ENCODE measurements at places on chromosomes 11 and 22.

DNA sequence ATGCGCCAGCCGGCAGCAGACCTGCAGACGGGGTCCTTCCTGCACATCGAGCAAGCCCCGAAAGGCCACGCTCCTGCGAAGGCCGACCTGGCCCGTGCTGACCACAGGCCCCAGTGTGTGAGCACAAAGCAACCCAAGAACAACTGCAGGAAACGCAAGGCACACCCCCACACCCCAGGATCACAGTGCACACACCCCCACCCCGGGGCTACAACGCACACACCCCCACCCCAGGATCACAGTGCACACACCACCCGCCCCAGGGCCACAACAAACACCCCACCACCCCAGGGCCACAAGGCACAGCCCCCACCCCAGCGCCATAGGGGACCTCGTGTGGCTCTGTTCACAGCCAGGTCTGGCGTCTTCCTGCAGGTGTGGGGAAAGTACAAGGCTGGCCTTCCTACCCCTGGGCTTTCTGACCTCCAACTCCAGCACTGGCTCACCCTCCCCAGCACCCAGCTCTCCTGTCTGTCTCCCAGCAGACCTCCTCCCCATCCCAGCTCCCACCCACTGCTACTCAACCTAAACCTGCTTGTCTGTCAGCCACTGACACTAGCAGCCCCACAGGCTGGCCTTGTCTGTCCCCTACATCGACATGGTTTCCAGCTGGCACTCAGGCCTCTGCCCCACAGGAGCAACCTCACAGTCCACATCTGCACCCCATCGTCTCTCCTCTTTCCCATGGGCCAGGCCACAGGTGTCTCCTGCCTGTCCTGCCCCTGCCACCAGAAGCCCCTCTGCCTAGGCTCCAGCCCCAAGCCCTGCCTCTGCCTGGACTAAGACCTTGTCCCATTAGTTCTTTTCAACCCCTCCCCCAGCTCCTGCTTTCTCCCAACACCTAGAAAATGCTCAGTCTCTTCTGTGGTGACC is 20.5 kb upstream of the EFCAB6 start:
- no peak for DNase-seq

- DNase-seq: no peak
These were observed 926 bp downstream of the POU2F3 start for GRCh38 chr11:120240866-120241265.

GRCh38 chr11:20337526-20338154 is 25.9 kb upstream of the HTATIP2 start:
- DNase-seq: no peak

DNA sequence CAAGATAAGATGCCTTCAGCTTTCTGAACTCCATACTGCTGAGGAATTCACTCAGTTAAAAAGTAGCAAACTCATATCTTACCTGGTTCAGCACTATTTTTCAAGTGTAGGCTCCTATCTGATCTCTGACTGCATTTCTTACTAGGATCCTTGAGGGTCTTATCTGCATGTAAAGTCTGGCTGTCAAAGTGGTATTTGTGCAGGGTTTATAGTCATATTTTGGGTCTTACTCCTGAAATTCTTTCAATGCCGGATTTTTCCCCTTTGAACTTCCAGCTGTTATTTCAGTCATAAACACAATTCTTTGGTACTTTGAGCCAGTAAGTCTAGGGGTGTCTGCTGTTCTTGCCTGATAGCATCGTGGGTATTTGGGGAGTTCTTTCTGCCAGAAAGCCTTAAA is 25.3 kb upstream of the NOX4 start:
- no peak for DNase-seq

DNA sequence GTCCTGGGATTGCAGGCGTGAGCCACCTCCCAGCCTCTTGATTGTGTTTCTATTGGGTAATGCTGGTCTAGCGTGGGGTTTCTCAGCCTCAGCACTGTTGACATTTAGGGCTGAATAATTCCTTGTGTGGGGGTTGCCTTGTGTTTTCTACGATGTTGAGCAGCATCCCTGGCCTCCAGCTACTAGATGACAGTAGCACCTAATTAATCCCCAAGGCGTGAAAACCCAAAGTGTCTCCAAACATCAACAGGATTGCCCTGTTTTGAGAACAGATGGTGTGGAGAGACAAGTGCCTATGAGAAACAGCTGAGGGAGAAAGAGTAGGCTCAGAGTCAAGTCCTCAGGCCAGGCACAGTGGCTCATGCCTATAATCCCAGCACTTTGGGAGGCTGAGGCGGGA is 67.2 kb downstream of the SGSM1 start:
- DNase-seq: no peak

GRCh38 chr11:32884770-32885384 is 7.7 kb upstream of the QSER1 start:
- no peak for DNase-seq

GRCh38 chr22:21937041-21937820 is 15.4 kb downstream of the PPM1F start:
- DNase-seq: no peak

DNA sequence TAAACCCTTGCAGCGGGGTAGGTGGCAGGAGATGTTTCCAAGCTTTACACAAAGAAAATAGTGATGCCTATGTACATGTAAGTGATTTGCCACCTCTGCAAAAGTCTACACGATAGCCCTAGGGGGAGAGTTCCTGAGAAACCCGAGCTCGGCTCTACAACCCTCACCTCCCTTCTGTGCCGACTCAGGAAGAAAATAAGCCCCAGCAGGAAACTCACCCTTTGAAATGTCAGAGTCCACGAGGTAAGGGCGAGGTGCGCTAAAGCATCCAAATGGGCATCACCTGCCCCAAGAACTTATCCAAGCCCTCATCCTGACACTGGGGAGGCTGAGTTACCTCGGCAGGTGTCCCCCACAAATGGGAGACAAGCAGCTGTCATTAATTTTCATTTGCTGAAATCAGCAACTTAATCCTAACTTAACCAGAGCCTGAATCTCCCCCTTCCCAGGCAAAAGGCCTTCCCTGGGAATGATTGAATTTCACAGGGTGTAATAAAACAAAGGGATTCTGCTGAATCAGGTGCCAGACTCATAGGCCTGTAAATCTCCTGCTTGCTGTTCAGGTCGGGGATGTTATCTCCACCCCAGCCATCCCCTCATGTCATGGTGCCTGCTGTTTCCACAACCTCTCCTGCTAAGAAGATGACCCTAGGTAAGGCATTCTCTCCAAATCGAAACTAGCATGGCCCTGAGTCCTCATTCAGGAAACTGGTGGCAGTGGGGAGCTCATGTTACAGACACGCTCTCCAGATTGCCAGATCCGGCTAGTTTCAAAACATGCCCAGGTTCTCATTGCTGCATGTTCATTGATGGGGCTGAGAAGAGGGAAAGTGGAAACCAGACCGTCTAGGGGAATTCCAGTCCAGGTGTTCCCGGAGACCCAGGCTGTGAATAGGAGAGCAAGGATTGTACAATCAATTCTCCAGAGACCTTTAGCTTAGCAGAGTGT is 105.3 kb upstream of the KIRREL3 start:
- DNase-seq: peak; percentile 26

- no peak for DNase-seq
These were observed 21.7 kb upstream of the NRGN start for GRCh38 chr11:124717786-124718651.

- DNase-seq: peak; percentile 32
These were observed 1.7 kb downstream of the TKFC start for GRCh38 chr11:61334434-61335354.

GRCh38 chr11:3202759-3203158 is 15.9 kb downstream of the MRGPRG start:
- DNase-seq: peak; percentile 58

DNA sequence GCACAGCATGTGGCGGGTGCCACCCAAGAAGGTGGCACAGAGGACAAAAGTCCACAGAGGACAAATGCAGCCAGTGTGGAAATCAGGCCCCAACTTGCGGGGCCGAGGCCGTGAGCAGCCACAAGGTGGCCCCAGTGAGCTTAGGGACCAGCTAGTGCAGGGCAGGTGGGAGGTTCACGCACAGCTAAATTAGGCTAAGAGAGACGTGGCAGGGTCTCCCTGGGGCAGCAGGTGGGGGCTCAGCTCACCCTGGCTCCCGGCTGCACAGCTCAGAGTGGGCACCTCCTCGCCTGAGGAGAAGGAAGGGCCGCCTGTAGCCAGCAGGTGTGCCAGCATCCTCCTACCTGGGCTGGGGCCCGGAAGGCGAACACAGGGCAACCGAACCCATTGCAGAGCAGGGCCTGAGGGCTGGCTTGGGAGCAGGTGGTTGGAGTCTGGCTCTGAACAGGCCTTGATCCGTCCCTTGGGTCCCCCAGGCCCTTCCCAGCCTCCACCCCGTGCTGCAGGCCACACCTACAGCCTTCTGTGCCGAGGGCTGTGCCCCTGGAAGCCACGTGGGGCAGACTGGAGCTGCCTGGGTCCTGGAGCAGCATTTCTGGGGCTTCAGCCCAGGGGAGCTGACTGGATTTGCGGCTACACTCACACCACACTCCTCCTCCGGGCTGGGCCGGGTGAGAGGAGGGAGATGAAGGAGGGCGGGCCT is 26.1 kb upstream of the CELSR1 start:
- no peak for DNase-seq

- no peak for DNase-seq
These were observed 94.1 kb upstream of the NNMT start for GRCh38 chr11:114202011-114202609.

DNA sequence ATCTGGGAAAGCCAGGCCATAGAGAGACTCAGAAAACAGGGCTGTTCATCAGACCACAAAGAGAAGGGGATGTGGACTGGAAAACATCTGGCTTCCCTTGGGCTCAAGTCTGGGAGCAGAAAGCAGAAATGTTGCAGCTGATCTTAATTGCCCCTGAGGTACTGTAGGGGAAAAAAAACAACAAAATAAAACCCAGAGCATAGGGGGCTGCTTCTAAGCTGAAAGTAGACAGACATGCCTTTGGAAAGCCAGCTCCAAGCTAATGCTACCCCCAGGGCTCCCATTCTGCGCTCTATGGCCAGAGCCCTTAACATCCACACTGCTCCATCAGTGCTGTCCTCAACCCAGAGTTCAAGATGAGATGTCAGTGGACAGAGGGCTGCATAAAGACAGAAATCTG is 2.0 kb upstream of the PACSIN3 start:
- DNase-seq: no peak

DNA sequence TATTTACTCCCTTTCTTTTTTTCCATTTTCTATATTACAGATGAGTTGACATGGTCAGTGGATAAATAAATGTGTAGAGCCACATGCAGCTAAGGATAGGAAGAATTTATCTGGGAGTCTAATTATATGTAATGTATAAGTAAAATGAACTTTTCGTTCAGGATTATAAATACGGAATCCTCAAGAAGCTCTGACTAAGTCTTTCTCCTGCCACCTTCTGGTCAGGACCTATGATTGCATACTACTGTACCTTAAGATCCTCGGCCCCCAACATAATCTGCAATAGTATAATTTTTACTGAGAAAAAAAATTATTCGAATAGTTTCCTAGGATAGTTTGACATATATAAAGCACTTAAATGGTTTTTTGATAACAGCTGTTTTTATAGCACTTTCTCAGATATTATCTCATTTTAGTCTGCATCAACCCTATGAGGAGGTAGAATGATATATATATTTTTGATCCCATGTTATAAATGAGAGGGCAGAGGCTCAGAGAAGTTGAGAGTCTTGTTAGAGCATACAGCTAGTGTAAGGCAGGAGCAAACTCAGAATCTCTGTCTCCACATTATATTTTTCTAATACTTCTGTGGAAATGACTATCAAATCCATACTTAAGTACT is 36.1 kb downstream of the CCDC90B start:
- DNase-seq: peak; percentile 16

GRCh38 chr11:62409831-62410230 is 9.0 kb upstream of the SCGB1A1 start:
- no peak for DNase-seq

DNA sequence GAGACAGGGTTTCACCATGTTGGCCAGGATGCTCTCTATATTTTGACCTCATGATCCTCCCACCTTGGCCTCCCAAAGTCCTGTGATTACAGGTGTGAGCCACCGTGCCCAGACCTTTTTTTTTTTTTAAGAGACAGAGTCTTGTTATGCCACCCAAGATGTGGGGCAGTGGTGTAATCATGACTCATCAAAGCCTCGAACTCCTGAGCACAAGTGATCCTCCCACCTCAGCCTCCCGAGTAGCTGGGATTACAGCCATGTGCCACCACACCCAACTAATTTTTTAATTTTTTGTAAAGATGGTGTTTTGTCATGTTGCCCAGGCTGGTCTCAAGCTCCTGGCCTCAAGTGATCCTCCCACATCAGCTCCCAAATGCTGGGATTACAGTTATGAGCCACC is 37.9 kb downstream of the IZUMO1R start:
- DNase-seq: no peak

DNA sequence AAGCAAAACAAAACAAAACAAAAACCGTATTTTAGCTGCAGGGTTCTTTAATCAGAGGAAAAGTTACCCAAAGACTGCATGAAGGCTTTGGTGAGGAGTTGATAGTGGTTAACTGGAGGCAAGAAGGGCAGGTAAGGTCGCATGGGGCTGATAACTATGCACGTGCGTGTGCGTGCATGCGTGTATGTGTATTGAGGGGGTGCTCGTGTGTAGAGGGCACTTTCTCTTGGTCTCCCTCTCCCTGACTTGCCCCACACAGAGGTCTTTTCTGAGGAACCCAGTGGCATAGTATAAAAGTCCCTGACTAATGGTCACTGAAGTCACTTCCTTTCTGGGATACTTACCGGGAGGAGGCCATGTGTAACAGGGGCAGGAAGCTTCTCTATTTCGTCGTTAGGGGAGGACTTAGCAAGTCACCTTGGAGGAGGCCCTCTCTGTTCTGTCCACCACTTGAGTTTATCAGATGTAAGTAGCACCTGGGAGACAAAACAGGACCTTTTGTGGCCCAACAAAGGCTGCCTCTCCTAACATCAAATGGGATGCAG is 20.1 kb upstream of the FCHSD2 start:
- no peak for DNase-seq

GRCh38 chr11:118001494-118001971 is 15.3 kb downstream of the IL10RA start:
- DNase-seq: no peak

DNA sequence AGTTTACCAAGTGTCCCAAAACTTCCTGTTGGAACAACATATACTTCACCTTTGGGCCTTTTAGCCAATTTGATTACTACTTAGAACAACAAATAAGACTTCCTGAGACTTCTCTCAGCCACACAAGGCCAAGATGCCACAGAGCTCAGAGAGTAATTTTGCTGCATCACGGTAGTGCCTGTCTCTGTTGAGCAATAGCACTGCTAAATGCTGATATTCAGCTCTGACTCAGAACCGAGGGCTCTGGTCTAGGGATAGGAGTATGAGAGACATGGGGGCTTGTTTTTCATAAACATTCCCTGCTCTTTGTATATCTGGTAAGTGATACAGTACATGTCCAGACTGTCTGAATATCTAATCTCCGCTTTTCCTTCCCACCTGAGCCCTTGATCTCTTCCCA is 260.4 kb upstream of the ARHGAP20 start:
- DNase-seq: peak; percentile 11

- DNase-seq: no peak
These were observed 32.2 kb upstream of the OAF start for GRCh38 chr11:120178561-120179056.

GRCh38 chr11:110305169-110306018 is 9.0 kb upstream of the RDX start:
- DNase-seq: no peak

All from HFF-Myc (cell line).